EH (cell line): ENCODE measurements at places on chromosomes 16 and 17.

- peak; percentile 82 for DNase-seq
Observed at GRCh38 chr17:45090711-45091110, 29.6 kb downstream of the NMT1 start.

DNA sequence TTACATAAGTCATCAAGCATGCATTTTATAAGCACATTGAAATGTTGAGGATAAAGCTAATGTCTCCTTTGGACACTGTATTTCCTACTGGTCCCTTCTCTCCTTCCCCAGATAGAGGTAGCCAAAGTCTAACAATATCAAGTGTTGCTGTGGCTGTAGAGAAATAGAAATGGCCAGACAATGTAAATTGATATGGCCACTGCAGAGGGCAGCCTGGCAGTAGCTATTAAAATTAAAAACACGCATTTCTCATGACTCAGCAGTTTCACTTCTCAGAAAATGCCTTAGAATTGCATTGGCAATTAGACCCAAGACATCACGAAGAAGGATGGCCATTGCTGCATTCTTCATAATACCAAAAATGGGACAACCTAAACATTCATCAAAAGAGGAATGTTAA, 46.8 kb upstream of the MRTFB start:
- DNase-seq = peak; percentile 33

DNA sequence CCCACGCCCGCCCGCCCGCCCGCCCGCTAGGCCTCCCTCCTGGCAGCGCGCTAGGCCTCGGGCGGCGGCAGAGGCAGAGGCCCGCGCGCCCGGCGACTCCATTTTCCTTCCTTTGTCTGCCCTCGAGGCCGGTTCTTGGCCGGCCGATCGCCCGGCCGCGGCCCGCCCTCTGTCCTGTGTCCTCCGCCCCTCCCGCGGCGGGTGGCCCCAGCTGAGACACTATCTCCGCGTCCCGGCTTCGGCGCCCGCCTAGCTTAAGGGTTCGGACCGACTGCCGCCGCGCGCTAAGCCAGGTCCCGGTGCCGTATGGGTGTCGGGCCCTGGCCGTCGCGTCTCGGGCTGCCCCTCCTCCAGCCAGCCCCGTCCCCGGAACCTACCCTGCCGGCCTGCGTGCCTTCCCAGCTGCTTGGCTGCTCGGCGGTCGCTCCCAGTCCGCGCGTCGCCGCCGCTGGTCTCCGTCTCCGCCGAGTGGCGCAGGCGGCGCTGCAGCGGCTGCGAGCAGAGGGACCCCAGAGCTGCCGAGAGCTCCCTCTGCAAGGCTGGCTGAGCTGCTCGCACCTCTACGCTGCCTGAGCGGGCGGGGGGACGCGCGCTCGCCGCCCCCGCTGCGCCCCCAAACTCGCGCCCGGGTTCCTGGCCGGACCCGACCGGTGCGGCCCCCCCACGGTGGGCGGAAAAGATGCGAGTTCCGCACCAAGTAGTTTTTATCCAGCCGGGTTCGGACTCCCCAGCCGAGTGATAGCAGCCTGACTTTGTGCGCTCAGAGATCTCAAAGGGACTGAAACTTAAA, 787 bp downstream of the CTCF start:
- peak; percentile 72 for DNase-seq

GRCh38 chr16:89401641-89402445, 88.5 kb downstream of the ANKRD11 start:
- peak; percentile 73 for DNase-seq

DNA sequence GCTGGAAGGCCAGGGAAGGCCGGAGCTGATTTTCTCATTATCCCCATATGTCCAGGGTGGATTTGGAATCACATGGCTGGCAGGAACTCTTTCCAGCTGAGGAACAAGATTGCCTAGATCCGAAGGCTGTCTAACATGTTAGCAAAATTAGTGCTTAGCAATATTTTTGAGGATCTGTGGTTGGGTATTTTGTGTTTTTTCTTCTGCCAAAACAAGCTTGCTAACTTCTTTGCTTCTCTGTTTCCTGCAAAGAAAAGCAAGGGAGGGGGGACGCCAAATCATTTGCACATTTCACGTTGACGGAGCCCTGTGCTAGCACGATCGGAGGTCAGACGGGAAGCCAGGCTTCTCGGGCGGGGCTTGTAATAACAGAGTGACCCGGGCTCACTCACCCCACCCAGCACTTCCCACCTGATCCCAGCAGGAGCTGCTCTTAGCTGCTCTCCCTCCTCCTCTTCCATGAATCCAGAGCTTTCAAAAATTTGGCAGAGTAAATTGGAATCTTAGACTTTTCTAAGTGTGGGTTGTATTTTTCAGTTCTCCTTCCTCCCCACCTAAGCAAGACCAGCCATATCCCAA, 33.3 kb upstream of the FOXF1 start:
- DNase-seq = no peak

GRCh38 chr17:42849451-42850181, 1.4 kb upstream of the AOC3 start:
- DNase-seq = peak; percentile 30

- no peak for DNase-seq
Observed at GRCh38 chr16:11130978-11131665, 124.9 kb downstream of the SOCS1 start.

GRCh38 chr16:68792465-68793324, 50.6 kb upstream of the TANGO6 start:
- peak; percentile 34 for DNase-seq

DNA sequence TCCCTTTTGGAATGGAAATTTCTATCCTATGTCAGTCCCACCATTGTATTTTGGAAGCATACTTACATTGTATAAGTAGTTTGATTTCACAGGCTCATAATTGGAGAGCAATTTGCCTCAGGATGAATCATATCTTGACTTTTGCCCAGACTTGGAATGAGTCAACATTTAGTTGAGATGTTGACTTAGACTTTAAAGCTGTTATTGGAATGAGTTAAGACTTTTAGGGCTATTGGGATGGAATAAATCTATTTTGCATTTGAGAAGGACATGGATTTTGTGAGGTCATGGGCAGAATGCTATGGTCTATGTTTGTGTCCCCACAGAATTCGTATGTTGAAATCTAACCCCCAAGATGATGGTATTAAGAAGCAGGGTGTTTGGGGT, 12.2 kb upstream of the ZNF594 start:
- DNase-seq = peak; percentile 73

- DNase-seq = no peak
Observed at GRCh38 chr17:9321890-9322289, 253.7 kb downstream of the STX8 start.

GRCh38 chr17:5705081-5705875, 121.0 kb upstream of the NLRP1 start:
- DNase-seq = peak; percentile 21

GRCh38 chr17:2635675-2636074, 42.2 kb downstream of the PAFAH1B1 start:
- no peak for DNase-seq

DNA sequence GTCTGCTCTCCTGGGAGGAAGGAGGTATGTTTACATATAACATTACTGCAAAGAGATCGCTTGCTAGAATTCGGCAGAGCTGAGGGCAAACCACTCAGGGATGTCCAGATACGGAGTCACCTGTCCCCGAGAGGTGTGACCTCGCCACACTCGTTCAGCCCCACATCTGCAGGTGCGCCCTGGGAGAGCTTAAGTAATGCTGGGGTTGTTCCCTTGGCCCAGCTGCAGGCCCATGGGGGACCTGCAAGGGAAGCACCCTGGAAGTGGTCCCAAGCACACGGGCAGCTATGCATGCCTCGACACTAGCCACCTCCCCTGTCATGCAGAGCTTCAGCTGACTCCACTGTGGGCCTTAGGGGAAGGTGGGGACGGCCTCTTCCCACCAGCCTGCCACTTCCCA, 22.2 kb downstream of the USP22 start:
- no peak for DNase-seq

GRCh38 chr16:56948234-56948633, 13.5 kb upstream of the CETP start:
- no peak for DNase-seq

- no peak for DNase-seq
Observed at GRCh38 chr17:61642768-61643167, 51.7 kb upstream of the NACA2 start.

GRCh38 chr17:42774066-42774745, 957 bp downstream of the VPS25 start:
- DNase-seq = peak; percentile 77

GRCh38 chr17:57925361-57925990, 29.7 kb downstream of the CUEDC1 start:
- DNase-seq = no peak

GRCh38 chr16:20647736-20648135, 49.7 kb downstream of the ACSM1 start:
- DNase-seq = no peak

DNA sequence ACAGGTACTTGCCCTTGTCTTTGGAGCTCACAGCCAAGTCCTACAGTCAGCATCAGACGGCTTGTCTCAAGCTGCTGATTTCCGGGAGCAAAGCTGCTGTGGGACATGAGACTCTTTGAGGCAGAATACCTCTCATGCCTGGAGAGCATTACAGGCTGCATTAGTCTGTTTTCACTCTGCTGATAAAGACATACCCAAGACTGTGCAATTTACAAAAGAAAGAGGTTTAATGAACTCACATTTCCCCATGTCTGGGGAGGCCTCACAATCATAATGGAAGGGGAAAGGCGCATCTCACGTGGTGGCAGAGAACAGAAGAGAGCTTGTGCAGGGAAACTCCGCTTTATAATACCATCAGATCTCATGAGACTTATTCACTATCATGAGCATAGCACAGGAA, 661.2 kb downstream of the WWOX start:
- no peak for DNase-seq

DNA sequence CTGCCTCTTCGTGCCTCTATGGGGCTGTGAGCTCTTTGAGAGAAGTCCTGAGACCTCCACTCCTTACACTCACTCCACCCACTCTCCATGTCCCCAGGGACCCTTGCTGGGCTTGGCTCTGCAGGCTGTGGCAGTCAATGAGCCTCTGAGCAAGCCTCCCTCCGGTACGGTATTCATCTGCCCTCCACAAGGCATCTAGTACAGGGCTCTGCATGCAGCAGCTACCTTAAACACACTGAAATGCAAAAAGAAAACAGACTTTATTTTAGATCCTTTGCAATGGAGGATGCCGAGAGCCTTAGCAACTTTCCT, 38.9 kb upstream of the SMPD3 start:
- no peak for DNase-seq

DNA sequence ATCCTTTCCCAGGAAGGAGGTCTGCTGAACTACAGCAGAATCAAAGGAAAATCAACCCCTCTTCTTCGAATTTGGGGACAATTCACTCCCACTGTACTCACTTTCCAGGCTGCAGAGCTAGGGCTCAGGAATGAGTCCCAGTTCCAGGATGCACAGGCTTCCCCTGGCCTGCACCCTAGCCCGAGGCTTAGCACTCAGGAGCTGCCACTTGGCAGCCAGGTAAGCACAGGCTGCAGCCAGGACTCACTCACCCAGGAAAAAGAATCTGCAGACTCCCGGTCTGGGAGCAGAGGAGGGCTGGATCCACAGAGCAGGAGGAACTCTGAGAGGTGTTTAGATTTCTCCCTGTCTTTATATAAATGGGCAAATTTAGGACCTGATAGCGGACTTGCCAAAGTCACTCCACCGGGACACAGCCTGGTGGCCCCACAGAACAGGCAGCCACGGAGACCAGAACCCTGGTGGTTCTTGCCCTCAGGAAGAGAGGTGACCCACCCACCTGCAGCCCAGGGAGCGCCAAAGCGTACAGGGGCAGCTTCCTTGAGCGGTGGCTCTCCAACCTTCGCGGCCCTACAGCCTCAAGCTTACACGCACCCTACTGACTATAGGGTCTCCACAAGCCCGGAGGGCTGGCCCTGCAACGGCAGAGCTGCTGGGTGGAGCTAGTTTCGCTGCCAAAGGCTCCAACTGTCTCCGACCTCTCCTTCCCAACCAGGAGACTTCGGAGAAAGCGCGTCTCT, 4.8 kb downstream of the CBLN1 start:
- DNase-seq = no peak
